Head of caudate nucleus (tissue), 42 donors: ENCODE measurements at places on chromosomes 6 and 20.
A peak's percentile ranks its signal among the peaks of the same experiment; 100 is the strongest.

- no peak for DNase-seq
Measured at GRCh38 chr6:17904491-17905120, 82.8 kb downstream of the KIF13A start.

DNA sequence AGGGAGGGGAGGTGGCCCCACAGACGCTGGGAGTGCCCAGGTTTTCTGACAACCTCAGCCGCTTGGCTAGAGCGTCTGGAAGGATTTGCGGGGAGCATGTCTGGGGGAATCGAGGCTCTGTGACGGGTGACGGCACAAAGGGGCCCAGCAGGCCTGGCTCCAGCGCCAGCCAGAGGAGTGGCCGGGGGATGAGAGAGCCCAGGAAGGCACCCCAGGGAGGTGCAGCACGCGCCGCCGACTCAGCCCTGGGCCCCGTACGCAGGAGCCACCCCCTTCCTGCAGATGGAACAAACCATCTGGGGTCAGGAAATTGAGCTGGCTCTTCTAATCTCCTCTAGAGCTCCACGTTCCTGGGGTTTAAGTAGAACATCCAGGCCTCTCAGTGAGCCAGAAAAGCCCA is 5.9 kb upstream of the SLCO4A1 start:
- no peak for DNase-seq

DNA sequence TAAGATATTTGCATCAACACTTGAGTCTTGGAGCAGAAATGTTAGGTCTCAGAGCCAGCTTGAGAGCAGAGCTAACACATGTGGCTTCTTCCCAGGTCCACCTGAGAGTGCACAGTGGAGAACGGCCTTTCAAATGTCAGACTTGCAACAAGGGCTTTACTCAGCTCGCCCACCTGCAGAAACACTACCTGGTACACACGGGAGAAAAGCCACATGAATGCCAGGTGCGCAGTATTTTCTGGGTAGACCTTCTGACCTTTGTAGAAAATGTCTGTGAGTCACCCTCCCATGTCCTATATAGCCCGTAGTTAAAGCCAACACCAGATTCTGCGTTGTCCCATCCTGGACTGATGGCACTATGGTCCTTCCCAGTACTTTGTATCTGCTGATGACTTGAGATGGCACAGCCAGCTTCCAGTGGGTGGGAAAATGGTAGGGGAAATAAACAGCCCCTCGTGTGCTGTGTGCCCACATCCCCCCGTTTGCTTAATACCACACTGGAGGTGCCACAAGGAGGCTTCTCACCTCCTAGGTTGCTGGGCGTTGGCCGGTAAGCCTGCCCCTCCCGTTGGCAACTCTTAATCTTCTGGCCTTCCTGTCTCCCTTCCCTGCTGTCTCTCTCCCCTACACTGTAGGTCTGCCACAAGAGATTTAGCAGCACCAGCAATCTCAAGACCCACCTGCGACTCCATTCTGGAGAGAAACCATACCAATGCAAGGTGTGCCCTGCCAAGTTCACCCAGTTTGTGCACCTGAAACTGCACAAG is 20.3 kb downstream of the PRDM1 start:
- DNase-seq = no peak

DNA sequence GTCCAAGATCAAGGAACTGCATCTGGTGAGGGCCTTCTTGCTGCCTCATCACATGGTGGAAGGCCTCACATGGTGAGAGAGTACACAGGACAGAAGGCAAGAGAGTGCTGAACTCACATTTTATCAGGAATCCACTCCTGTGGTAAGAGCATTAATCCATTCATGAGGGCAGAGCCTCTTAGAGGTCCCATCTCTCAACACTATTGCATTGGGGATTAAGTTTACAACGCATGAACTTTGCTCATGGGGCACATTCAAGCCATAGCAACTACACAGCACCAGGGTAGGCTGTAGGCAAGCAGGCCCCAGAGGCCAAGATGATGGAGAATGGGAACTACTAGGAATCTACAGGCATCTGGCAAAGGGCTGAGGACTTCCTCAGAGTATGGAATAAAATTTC is 10.0 kb upstream of the TGIF2 start:
- DNase-seq = no peak

DNA sequence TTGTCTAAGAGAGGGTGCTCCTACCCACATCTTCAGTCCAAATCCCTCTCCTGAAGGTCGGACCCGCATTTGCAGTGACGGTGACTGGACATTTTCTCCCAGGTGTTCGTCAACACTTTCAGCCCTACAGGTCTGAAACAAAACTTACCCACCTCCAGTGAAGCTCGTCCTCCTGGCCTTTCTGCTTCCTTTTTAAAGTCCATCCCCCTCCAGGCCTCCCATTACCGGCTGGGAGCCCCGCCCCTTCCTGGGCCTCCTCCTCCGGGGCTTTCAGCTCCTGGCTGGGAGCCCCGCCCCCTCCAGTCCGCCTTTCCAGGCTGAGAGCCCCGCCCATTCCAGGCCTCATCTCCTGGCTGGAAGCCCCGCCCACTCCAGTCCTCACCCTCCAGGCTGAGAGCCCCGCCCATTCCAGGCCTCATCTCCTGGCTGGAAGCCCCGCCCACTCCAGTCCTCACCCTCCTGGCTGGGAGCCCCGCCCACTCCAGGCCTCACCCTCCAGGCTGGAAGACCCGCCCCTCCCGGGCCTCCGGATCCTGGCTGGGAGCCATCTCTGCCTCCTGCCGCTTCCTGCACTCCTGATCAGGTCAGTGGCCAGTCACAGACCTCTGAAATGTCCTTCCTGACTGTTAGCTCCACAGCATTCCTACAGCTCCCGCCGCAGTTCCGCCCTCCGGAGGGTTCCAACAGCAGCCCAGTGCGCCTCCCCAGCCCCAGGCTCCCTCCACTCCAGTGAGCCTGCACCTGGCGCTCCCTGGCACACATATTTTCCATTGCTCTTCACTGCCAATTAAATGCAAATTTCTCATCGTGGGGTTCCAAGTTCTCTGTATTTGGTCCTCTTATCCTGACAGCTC is 98.5 kb downstream of the LY86 start:
- no peak for DNase-seq

- no peak for DNase-seq
Measured at GRCh38 chr20:23776067-23776771, 25.5 kb upstream of the CST1 start.

- no peak for DNase-seq
Measured at GRCh38 chr20:17860301-17861197, 108.0 kb downstream of the SNX5 start.

GRCh38 chr20:38528167-38528566 is 52.8 kb upstream of the ADIG start:
- DNase-seq = no peak

- no peak for DNase-seq
Measured at GRCh38 chr6:86723729-86724128, 213.6 kb upstream of the HTR1E start.

DNA sequence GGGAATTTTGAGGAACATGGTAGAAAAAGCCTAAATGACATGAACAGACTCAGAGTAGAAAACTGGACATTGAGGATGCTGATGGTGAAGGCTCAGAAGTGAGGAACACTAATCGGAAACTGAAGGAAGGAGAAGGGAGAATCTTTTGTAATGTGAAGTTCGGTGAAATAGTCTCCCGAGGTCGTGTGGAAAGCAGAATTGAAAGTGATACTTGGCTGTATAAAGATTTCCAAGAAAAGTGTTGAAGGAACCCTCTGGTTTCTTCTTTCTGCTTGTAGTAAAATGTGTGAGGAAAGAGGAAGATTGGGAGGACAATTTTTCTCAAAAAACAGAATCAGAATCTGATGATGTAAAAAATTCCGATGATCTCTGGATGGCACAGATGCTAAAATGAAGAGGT is 115.4 kb downstream of the LAMP5 start:
- DNase-seq = no peak

- DNase-seq = no peak
Measured at GRCh38 chr20:62725596-62726268, 17.1 kb downstream of the NTSR1 start.

GRCh38 chr20:57783196-57783595 is 73.4 kb upstream of the PMEPA1 start:
- no peak for DNase-seq

DNA sequence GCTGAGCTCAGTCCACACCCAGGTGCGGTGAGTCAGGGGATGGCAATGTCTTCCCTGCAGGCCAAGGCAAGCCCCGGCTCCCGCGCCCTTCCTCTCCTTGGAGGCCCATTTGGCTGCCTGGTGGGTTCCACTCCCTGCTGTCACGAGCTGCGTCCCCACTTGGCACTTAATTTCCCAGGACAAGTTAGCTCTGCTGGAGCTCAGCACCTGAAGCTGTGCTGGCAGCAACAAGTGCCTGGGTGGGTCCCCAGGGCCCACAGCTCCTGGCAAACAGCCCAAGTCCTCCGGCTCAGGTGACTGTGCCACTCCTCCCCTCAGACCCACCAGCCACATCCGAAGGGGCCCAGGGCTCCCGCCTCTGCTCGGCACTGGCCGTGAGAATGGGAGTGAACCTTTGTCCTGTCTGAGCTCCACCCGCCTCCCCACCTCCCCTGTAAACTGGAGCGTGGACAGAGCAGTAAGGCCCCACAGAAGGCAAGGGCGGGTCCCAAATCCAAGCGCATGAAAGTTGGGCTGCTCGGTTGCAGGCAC is 16.9 kb downstream of the LAMA5 start:
- DNase-seq = no peak

DNA sequence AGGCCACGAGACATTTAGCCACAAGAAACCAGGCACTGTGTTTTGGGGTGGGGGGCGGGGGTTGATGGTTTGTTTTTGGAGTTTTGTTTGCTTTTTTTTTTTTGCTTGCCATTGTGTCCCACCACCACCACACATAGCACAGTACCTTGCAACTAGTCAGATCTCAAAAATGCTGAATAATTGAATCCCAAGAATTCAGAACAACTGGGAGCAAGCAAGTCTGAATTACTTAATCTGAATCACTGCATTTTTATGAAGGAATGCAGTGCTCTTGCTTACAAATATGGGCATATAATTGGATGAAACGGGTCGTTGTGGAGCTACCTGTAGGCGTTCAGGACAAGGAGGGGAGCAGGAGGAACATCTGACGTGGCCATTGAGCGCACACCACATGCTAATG is 151.5 kb upstream of the CDYL start:
- DNase-seq = no peak

GRCh38 chr6:169282043-169282442 is 28.4 kb upstream of the THBS2 start:
- no peak for DNase-seq

DNA sequence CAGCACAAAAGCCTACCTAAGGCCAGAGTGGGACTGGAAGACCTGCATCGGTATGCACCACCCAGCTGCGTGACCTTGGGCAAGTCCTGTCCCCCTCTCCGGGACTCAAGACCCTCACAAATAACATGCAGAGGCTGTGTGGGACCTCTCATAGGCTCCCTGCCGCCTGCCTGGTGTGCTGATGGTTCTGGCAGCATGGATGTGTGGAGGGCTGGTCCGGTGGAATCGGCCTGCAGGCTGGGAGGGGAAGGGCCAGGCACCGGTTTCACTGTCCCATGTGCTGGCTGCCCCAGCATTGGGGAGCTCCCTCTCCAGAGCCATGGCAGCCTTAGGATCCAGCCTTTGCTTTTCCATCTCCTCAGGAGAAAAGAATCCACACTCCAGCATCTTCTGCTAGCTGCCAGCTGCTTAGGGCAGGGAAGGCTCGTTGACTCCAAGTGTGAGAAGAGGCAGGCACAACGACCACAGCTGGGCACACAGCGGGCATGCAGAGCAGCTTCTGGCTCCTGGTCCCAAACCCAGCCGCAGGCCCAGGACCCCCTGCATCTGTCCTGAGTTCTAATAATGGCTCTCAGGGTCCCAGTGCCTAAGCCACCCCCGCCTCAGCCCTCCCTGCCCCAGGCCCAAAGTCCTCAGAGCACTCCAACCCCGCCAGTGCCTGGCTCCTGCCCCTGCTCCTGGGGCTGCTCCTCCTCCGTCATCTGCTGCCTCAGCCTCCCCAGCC is 32.5 kb downstream of the TFEB start:
- DNase-seq = no peak

DNA sequence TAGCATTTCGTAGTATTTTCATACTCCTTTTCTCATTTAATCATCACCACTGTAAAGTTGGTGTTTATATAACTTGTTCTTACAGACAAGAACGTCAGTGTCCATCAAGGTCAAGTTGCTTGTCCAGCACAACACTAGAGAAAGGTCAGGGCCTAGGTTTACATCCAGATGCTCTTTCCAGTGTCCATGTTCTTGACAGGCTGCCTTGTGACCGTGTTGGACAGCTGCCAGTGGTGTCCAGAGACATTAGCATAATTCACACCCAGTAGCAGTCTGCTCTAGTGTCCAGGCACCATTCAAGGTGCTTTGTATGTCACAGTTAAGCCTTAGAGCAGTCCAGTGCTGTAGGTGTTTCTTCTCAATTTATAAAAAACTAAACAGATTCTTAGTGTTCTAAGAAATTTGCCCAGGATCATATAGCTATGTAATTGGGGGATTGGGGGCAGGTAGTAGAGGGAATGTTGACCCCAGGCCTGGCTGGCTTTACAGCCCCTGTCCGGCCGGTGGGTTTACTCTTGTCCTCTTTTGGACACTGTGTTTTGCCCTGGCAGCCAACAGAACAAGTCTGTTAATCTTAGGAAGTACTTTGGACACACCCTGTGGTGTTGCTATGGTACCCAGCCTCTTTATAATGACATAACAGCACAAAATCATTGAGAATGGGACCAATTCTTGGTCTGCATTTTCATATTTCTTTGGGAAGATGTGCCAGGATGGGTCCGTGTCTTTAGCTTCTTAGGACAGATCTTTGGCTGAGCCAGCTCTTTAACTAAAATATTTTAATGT is 8.0 kb downstream of the STK35 start:
- DNase-seq = peak; percentile 31

DNA sequence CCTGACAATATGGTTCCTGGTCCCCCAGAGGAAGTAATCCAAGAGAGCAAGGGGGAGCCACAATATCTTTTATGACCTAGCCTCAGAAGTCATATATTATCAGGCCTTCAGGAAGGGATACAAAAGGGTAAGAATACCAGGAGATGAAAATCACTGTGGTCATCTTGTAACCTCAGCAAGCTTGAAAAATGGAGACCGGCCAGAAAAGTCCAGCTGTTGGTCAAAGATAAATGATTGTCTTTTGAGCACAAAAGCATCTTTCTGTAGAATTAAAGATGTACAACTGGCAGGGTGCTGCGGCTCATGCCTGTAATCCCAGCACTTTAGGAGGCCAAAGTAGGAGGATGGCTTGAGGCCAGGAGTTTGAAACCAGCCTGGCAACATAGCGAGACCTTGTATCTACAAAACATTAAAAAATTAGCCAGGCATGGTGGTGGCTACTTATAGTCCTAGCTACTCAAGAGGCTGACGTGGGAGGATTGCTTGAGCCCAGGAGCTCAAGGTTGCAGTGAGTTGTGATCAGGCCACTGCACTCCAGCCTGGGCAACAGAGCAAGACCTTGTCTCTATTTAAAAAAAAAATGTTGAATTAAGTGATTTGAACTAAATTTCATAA is 118.0 kb upstream of the MARCKS start:
- no peak for DNase-seq

- no peak for DNase-seq
Measured at GRCh38 chr6:31489086-31489485, 8.9 kb upstream of the MICB start.

GRCh38 chr20:6051505-6051904 is 2.4 kb downstream of the LRRN4 start:
- DNase-seq = no peak

- no peak for DNase-seq
Measured at GRCh38 chr20:50514750-50515149, 4.6 kb downstream of the PTPN1 start.
